ENCODE measurements at places on chromosomes 3 and 15.
A peak's percentile ranks its signal among the peaks of the same experiment; 100 is the strongest.

DNA sequence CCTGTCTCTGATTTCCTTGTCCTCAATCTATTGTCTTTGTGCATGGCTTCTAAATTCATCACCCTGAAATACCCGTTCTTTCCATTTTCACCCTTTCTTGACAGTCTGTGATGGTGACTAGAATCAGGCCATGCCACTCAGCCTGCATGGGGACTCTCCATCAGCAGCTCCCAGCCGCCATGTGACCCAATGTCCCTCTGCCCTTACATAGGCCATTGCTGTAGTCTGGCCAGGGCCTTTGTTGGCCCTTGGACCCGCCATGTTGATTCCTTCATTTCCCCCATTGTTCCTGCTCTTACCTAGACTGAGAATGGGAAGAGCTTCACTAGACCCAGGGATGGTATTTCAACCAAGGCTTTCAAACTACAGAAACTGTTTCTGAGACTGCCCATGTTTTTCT is 45.8 kb downstream of the SPSB4 start:
- DNase-seq: no peak

DNA sequence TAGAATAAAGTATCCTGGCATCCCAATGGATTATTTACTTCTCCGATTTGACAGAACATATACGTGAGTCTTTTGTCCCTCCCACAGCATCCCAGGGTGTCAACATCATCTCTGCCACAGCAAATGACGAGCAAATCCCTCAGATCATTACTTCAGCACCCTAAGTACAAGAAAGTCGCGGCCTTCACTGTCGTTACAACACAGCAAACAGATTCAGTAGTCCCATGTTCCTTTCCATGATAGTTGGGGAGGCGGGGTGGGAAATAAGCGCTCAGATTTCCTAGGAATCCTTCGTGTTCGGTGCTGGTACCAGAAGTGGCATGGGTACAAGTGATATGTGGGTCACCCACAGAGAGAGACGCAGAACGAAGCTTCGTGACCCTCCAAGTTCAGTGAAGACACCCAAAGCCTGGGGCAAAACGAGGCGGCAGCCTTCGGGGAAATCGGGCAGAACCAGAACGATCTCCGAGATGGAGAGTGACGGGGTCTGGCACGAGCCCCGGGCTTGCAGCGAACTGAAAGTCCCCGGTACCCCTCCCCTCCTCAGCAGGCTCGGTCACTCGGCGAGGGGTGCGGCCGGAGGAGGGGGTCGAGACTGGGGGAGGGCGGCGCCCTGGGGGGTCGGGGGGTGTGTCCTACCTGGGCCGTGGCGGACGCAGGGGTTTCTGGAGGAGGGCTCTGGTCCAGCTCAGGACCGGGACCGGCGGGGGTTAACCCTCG is 619 bp downstream of the TTBK2 start:
- DNase-seq: no peak

DNA sequence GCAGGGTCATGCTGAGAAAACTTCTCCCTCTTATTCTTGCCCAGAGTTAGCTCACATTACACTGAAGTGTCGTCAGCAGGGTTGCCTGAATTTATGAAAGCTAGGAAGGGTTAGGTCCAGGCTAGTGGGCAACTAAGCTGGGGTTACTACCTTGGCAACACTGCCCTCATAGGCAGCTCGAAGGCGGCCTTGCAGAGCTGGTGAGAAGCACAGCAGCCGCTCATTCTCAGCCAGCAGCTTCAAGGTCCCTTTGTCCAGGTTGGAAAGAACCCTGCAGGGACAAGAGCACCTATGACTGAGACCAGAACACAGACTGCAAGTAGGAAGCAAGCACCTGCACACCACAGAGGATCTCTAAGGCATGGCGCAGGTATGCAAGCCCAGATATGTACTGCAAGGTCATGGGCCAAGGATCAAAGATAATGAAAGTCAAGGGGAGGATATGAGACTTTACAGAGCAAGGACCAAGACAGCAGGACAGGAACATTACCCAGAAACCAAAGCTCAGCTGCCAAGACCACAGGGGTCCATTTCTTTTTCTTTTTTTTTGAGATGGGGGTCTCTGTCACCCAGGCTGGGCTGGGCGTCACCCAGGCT is 2.8 kb downstream of the CDAN1 start:
- no peak for DNase-seq

DNA sequence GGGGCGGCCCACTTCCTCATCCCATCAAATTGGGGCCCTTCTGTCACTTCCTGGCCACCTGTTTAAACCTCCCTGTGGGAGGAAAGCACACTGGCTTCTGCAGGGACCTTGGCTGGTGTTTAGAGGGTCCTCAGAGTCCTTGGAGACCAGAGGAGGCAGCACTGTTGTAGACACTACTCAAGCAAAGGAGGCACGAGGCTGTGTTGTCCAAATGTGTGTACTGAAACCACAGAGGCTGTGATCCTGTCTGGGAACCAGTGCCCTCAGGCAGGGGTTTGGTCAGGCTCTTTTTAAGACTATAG is 12.4 kb upstream of the SEC13 start:
- no peak for DNase-seq

DNA sequence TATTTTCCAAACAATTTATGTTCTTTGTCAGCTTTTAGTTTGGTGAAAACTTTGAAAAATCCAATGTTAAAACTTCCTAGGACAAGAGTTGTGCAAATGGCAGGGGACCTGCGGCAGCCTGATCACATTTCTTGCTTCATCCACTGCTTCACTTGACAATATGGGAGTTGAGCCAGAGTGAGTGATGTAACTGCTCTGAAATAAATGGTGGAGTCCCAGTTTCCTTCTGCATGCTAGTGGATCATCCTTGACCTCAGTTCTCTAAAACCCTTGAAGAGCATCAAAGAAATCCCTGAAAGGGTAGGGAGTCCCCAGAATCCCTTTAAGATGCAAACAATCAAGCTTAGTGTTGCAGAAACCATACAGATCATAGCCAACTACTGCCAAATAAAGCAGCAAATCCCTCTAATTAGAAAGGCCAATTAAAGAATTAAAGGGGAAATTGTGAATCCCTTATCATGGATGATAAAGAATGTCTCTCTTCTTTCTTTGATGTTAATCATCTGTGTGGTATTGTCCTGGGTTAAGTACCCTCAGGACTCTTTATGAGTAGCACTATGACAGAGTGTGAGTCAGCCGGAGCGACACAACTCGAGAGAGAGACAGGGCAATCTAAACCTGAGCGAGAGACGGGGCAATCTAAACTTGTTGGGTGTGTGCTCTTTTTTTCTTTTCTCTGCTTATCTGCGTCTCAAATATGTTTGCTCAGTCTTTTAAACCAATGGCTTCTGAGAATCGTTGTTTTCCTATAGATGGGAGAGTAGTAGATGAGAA is 41.8 kb upstream of the GAP43 start:
- no peak for DNase-seq

DNA sequence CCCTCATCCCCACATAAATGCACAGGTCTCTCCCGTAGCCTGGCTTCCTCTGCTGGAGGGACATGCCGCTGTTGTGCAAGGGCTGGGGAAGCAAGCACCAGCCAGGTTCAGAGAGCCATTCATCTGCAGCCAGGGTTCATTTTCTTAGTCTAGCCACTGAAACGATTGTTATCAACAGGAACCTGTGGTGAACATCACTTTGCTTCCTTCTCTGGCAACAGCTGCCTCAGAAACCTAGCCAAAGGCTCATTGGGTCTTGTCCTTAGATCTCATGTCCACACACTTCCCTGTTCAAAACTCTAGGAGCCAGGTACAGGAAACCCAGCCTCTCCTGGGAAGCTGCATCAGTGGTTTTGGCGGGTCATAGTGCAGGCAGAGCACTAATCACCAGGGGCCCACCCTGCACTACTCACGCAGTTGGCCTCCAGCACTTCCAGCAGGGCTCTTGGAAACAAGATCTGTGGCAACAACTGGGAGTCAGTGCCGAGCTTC is 47.0 kb downstream of the OXNAD1 start:
- DNase-seq: peak; percentile 12

DNA sequence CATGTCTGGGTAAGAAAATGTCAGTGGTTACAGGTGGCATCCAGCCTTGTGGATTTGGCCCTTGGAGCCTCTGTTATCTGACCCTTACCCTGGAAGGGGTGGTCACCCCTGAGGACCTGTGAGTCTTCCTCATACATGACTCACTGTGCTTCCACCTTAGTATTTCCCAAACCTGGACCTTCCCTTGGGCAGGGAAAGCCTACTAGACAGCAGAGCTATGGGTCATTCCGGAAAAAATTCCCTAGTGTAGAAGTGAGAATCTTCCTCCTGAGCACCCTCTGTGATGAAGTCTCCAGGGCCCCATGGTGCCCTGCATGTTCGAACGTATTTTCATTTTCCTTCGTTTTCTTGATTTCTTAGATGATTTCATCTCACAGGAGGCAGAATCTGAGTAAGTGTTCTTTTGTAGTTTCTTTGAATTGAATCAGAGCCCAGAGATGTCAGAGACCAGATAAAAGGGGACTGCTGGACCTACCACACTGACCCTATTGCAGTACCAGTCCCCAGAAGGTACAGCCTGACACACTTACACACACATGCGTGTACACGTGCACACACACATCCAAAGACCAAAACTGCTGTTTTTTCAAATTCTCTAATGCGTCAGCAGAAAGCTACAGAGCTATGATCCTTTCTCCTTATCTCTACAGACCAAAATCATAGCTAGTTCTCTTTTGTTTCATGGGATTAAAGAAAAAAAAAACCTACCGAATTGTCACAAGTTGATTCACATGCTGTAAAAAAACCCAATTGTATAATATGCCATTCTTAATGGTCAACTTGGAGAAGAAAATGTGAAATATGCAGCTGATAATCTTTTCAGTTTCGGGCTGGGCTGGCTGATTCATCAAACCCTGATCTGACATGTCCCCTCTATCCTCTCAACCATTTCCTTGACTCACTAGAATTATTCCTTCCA is 50.5 kb upstream of the ARHGEF3 start:
- DNase-seq: no peak

DNA sequence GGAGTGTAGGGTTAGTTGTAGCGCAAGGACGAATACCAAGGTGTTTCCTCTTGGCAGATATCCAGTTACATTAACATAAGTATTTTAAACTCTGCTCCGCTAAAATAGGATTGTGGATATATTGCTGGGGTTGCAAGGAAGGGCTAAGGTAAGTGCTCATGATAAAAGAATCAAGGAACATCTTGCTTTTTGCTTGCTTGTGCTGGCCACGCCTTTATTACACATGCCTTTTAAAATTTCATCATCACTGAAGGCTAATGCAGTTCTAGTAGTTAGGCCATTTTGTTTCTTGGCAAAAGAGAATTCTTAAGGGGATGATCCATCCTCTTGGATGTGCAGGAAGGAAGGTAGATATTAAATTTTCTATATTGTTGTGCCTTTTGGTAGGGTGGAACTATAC is 415.6 kb upstream of the TPM1 start:
- no peak for DNase-seq

DNA sequence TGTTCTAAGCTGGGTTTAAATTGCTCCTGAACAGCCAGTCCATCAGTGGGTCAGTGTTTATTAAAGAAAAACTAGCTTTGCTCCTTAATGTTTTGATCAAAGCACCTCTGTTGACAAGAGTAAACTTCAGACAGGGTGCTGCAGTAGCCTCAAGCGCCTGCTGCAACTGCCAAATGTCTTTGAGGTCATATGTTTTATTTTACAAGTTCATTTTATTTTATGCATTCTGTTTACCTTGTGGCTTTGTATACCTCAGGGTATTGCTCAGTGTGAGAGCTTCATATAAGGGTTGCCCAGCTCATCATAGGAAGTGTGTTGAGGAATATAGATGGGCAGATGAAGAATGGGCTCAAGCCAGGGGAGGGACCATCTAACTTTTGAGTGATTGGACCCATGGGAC is 8.5 kb downstream of the MYZAP start:
- DNase-seq: no peak

GRCh38 chr3:189235214-189235613 is 63.4 kb downstream of the TPRG1 start:
- DNase-seq: no peak

DNA sequence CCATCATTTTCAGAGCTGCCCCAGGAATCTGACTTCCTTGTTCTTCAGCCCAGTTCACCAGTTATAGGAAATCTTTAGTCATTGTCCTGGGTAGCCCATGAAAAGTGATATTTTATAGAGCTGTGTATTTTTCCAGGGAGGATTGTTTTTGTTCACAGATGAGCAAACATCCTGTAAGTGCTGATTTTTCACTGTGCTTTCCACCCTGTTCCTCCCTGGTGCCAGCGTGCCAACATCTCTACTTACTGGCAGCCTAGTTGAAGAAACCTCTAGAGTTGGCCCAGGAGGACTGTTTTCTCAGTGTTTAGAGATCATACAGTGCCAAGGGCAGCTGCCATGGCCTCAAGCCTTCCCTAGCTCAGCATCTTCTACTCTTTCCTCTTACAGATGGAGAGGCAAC is 41.3 kb downstream of the ST6GAL1 start:
- DNase-seq: peak; percentile 25

GRCh38 chr15:42065033-42065432 is 29.3 kb downstream of the PLA2G4D start:
- DNase-seq: no peak

- DNase-seq: no peak
Measured at GRCh38 chr3:37812499-37812896, 49.2 kb upstream of the CTDSPL start.

- DNase-seq: no peak
Measured at GRCh38 chr15:93126148-93126547, 37.1 kb upstream of the RGMA start.

DNA sequence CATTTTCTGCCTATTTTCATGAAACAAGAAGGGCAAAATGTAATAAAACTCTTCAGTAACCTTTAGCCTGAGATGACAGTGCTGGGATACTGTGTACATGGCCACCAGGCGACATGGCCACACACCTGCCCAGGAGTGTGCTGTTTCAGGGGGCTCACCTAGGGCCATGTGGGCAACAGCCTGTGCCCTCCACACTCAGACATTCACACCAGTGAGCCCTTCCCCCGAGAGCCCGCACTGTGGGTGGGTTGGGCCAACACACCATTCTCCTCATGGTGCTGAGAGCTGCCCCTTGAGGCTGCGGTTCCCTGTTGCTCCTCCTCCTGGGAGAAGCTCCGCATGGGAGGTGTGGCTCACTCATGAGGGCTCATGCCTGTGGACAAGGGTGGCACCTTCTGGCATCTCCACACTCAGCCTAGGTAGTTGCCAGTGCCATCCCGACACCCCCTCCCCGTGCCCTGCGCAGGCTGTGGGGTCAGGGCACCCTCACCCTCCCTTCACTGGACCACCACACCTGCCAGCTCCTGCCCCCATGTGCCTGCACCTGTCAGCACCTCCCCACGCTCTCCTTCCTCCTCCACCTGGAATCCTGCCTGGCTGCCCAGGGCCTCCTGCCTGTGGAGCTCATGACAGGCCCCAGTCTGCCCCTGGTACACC is 19.7 kb downstream of the OCA2 start:
- no peak for DNase-seq

GRCh38 chr3:37949866-37950265 is 40.7 kb upstream of the VILL start:
- DNase-seq: no peak

GRCh38 chr3:143855183-143855582 is 6.9 kb upstream of the SLC9A9 start:
- no peak for DNase-seq

Data from NCI-H2029 treated with DMSO at 0.1 percent for 48 hours (cell line).